Breast epithelium (tissue), 4 donors: ENCODE measurements at places on chromosomes 11 and 22.

DNA sequence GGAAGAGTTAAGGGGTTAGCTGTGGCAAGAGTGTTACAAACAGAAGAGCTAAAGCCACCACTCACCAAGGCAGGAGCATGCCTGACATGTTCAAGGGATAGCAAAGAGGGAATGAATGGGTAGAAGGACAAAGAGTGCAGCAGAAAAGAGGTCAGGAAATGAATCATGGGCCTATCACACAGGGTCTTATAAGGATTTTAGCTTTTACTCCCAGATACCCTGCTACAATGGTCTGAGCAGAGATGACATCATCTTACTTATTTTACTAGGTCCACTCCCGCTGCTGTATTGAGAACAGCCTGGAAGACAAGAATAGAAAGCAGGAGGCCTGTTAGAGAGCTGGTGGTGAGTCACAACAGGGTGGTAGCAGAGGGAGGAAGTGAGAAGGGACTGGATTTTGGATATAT lies 9.8 kb downstream of the TRAF6 start:
- DNase-seq, result no peak

DNA sequence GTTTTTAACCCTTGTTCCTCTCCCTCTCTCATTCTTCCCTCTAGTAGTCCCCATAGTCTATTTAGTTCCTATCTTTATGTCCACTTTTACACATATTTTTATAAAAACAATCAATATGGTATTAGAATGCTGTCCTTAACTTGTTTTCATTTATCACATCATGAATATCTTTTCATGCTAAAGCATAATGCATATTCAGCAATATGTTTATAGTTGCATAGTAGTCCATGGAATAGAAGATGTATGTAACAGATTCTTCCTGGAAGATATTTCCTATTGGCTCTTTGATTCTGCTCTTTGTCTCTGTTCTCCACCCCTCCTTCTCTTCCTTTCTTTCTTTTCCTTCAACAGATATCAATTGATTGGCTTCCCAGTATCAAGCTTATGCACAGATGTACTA lies 1047.1 kb upstream of the TENM4 start:
- no peak for DNase-seq

DNA sequence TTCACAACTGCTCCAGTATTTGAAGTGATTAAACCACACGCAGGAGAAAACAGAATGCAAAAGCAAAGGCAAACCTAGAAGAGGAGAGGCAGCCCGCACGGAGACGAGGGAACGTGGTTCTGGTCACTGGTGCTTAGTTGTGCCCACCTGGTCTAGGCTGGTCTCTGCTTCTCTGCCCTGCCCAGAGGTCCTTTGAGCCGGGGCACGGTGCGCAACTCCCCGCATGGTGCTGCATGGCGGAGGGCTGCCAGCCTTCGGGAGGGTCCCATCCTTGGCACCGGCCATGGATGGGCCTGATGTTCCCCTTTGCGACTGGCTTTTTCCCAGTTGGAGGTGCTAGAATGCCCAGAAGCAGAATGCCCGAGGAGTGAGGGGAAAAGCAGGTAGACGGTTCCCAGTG lies 46.1 kb downstream of the KCNC1 start:
- DNase-seq, result no peak

- DNase-seq, result no peak
Measured at GRCh38 chr11:41121600-41121999, 337.9 kb downstream of the LRRC4C start.

DNA sequence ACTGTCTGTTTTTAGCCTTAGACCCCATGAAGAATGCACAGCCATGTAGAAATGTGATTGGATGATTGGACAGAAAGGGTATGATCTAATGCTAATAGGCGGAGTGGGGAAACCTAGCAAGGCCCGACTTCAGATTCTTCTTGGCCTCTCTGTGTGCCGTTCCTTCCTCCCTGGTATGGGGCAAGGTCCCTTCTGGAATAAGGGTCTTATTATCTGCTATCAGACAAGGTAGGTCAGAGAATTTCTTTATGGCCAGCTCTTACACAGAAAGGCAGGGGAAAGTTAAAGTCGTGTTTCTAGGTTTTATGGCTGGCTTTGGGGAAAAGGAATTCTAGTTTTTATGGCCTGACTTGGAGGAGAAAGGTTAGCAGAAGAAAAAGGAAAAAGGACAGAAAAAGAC lies 30.6 kb downstream of the DBX1 start:
- no peak for DNase-seq

DNA sequence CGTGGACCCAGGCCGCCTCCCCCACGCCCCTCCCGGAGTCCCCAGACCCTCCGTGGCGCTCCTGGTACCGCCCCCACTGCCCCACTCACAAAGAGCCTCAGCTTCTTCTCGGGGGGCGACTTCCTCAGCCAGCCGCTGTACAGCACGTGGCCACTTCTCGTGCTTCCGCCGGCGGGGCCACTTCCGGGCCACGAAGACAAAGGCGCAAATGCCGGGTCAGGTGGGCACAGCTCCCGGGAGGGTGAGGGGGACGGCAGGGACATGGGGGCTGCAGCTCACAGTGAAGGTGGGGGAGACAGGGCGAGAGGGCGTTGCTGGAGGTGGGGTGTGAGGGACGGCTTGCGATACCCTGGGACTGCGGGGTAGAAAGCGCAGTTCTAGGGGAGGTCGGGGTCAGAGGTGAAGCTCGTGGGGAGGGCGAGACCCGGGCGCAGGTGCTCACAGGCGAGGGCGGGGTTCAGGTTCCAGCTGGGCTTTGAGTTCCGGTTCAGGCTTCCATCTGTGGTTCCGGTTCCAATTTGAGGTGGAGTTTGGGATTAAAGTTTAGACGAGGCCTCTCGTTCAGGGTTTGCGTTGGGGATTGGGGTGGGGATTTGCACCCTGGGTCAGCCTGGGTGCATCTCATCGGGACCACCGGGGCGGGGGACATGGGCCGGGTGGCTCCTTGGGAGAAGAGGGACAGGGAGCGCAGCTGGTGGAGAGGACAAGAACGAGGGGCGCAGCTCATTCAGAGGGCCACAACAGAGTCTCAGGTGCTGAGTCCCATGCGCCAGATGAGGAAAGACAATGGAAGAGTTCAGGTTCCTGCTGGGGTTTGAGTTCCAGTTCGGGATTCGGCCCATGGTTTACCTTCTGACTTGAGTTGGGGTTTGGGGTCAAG lies at the start of gene GAB4:
Gene GAB4 (minus strand): TSS at position 371 of the 880 bp plus-strand sequence. CDS start 108 bp downstream, at position 263.
- DNase-seq, result no peak

DNA sequence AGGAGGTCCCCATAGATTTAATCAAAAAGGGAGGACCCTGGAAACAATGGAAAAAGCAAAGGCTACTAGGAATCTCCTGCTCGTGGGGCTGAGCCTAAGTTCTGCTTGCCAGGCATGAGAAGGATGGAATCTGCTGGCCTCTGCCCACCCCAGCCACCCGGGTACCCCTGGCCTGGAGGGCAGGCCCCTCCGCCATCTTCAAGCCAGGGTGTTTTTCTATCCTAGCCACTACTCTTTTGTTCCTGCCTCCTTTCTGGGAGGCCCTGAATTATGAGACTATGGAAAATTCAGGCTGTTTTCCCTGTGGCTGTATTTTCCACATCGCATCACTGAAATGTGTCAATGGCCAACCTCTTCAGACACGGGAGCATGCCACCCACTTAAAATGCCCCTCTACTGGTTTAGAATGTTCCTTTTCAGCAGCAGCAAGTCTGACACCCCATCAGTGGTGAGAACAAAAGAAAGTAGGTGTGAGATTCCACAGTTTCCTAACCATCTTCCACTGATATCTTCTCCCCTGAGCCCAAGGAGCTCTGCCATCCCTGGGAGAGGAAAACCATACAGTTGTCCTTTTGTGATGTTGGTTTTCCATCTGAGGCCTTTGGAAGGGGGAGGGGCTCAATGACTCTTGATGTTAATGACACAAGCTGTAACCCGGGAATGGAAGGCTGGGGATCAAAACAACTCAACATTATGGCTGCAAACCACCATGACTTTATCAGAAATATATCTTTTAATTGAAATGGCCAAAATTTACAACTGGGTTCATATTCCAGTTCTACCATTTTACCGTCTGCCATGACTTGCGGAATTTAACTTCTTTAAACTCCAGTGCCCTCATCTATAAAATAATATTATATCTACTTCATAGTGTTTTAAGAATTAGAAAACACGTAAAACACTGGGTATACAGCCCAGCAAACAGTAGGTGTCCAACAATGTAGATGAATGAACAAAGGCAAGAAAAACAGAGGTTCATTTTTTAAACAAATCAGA lies 22.2 kb downstream of the DKK3 start:
- DNase-seq, result no peak

DNA sequence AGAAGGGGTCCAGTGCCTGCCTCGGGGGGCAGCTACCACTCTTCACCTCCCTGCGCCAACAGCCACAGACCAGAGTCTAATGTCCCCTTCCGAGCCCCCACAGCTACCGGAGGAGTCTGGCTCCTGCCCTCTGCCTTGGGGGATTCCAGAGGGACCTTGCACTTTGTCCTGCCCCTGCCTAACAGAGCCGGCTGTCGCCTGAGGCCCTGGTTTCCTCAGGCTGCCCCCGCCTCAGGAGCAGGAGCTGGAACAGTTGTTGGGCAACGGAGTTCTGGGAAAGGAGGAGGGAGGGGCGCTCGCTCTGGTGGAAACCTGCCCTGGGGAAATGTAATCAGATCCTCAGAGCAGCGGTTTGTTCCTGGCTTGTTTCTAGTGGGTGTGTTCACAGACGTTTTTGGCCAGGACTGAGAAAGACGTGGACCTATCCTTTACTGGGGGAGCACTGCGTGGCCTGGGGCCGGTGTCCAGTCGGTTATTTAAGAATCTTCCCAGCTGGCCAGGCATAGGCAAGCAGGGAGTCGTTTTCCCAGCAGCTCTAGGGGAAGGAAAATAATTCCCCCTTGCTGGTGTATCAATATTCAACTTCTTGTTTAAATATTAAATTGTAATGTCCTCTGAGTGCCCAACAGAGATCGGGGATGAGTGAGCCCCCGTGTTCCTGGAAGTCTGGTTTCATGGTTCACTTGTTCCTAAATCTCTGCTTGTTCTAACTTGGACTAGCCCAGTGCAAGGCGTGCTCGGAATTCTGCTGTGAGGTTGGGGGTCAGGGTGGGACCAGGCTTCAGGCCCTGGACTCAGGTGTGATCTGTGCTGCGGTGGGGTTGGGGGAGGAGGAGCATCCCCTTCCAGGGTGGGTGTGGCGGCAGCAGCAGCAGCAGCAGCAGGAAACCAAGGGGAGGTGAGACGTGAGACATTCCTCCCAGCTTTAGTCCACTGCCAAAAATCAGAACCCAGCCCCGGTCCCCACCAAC lies 32.1 kb downstream of the A4GALT start:
- DNase-seq, result peak; percentile 87

GRCh38 chr22:37848587-37849088 lies 581 bp upstream of the EIF3L start:
- no peak for DNase-seq

GRCh38 chr11:101618709-101619108 lies 34.9 kb upstream of the TRPC6 start:
- DNase-seq, result no peak

- no peak for DNase-seq
Measured at GRCh38 chr11:130545449-130546072, 97.1 kb downstream of the ADAMTS15 start.

- peak; percentile 57 for DNase-seq
Measured at GRCh38 chr11:34650528-34650927, 29.6 kb downstream of the EHF start.

GRCh38 chr11:115266066-115266639 lies 238.1 kb downstream of the CADM1 start:
- DNase-seq, result no peak

DNA sequence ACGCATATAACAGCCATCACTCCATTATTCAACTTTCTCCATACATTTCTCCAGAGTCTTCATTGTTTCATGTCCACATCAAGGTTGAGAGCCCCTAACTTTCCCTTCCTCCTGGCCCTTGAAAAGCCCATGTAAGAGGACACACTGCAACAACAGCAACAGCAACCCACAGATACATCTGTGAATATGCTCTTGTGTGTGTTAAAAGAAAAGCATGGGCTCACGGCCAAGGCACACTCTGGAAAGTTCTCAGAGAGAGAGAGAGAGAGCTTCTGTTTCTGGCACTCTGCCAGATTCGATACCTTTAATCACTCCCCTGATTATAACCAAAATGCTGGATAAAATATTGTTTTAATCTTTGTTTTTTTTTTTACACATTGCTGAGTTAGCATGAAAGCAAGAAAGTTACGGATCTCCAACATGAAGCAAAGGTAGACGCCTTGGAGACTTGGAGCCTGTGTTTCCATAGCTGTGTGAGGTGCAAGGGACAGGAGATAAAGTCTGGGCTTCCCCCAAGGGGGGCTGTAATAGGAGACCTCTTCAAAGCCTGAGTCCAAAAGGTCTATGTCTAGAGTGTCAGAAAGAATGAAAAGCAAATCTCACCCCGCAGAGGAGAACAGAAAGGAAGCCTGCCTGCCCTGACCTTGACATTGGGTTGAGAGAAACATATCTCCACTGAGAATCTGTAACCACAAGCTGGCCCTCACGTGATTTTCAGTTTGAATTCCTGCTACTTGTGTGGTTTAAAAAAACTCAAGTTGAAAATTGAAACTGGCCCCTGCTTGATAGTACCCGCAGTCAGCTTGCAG lies 33.7 kb upstream of the MPPED1 start:
- DNase-seq, result no peak

DNA sequence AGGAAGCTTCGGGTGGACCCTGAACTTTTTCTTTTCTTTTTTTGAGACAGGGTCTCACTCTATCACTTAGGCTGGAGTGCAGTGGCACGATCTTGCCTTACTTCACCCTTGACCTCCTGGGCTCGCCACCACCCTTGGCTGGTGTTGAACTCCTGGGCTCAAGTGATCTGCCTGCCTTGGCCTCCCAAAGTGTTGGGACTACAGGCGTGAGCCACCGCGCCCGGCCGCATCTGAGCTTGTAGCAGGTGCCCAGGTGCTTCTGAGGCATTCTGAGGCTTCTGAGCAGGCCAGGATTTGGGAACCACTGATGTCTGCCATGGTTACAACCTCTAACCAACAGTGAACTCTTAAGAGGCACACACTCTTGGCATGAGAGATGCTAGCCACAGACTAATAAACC lies 5.1 kb downstream of the USP35 start:
- peak; percentile 37 for DNase-seq

DNA sequence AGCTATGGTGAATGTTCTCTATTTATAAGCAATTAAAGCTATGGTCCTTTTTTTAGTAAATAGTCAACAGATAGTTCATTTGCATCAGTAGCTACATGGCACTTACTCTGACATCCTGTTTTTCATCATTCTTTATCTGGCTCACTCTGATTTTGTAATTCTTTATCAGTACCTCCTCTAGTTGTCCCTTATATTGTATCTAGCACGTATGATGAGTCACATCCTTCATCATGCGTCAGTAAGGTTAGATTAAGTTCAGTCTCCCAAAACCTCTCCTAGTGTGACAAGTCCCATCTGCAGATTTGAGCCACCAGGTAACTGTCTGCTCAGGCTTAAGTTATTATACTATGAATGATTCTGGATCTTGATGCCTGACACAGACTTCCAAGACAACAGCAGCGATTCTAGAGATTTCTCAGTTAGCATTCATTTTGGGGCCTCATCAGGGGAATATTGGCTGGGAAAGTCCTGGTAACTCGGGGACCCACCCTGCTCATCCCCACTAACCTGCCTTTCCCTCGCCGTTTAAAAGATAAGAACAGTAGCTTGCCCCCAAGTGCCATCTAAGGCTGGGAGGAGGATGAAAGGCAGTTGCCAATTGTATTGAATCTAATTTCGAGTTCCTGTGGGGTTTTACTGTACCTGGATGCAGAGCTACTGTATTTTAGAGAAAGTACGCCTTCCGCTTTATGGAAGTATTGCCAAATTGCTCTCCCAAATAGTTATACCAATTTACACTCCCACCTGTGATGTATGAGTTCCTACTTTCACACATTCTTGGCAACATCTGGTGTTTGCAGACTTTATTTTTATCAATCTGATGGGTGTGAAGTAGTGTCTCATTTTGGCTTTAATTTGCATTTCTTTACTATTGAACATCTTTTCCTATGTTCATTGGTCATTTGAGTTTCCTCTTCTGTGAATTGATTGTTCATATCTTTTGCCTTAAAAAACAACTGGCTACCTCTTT lies 55.9 kb downstream of the ZC3H12C start:
- no peak for DNase-seq
